ENCODE measurements at places on chromosomes 2 and 18.

DNA sequence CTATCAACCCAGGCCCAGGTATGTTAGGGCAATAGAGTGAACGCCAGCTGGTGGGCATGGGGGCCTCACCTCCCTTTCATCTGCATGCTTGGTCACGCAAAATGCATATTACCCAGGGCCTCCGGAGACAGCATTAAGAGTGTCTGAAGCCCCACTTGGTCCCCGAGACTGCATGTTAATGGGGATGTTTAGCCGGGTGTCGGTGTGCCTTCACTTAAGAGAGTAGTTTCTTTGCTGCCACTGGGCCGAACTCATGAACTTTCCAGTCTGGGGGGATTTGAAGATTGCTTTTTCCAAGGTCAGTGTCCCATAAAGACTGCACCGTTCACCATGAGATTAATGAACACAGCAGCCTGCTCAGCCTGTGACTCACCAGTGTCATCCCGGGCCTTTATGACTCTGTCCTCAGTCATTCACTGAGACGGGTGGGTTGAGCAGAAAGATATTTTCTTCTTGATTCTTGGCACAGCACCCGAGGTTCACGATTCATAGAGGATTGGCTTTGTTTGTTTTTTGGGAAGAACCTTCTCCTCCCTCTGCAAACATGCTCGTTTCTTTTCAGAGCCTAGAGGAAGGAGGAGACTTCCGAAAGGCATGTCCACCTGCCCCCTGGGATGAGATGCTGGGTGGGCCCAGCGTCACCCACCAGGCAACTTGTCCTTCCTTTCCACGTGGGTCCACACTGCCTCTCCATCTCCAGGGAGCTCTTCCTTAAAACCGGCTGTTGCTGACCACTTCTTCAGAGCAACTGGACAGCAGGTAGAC lies 199.1 kb downstream of the GLI2 start:
- DNase-seq, result no peak

- DNase-seq, result no peak
Measured at GRCh38 chr2:188388831-188389230, 97.2 kb downstream of the GULP1 start.

- no peak for DNase-seq
Measured at GRCh38 chr2:143121079-143121478, 8.1 kb upstream of the ARHGAP15 start.

GRCh38 chr18:61400716-61401115 lies 67.5 kb downstream of the CDH20 start:
- no peak for DNase-seq

DNA sequence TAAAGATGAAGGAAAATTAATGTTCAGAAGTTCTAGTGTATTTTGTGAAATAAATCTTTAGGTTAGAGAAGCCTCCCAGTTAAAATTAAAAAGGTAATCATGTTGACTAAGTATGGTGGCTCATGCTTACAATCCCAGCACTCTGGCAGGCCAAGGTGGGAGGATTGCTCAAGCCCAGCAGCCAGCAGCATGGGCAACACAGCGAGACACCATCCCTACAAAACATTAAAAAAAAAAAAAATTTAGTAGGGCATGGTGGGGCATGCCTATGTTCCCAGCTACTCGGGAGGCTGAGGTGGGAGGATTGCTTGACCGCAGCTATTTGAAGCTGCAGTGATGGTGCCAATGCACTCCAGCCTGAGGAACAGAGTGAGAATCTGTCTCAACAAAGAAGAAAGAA lies 17.9 kb downstream of the XPO1 start:
- no peak for DNase-seq

DNA sequence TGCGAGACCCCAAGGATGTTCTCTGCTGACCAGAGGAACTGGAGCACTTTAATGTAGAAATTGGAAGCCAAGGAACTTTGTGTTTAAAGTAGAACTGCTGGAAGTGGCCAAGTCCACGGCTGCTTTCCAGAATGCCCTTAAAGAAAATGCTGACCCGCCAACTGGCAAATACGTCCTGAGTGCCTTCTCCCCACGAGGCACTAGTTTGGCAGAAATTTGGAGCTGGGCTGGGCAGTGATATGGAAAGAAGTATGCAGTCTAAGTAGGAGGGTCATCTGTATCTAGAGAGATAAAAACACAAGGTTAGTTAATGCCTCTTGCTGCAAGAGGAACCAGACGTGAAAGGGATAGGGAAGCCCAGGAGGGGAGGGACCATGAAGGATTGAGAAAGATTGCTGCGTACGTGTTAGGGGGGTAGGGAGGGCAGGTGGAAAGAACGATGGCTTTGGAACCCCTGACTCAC lies 59.3 kb upstream of the RFX8 start:
- DNase-seq, result no peak

- no peak for DNase-seq
Measured at GRCh38 chr18:73942081-73942625, 205.5 kb downstream of the FBXO15 start.

DNA sequence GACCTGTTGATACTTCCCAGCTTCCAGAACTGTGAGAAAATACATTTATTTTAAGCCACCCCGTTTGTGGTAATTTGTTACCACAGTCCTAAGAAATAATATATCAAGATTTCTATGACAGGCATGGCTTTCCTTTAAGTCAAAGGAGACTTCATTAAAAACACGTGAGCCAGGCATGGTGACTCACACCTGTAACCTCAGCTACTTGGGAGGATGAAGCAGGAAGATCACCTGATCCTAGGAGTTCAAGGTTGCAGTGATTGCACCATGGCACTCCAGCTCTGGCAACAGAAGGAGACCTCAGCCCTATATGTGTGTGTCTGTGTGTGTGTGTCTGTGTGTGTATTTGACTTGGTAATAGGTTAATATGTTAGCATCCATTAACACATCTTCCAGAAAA lies 69.8 kb upstream of the SCN7A start:
- no peak for DNase-seq

GRCh38 chr18:77118256-77119090 lies 14.1 kb downstream of the MBP start:
- no peak for DNase-seq

GRCh38 chr18:46688853-46689525 lies 32.0 kb upstream of the LOXHD1 start:
- no peak for DNase-seq

DNA sequence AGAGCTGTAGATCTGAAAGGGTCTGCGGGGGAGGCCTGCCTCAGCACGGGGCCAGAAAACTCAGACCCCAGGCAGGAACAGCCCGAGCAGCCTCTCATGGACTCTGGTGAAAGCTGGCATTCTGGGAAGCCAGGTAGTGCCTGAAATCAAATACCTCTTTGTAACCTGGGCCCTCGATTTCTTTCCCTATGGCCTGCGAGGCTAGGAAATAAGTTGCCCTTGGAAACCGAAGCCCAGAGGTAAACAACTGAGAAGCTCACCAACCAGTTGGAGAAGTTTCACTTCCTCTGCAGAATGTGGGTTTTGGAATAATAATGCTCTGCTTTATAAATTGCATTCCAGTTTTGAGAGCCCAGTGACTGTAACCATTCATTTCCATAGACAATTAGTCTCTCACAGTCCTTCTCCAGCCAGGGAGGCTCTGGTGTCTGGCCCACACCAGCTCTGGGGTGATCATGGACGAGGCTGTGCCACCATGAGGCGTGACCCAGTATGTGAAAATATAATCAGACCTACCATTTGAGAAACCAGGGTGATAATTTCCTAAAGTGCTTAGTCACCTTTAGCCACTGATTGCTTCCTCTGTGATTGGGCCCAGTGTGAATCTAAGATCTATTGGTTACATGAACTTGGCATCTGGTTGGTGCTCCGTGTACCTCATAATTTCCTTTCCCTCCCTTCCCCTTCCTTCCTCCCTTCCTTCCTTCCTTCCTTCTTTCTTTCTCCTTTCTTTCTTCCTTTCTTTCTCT lies 133.1 kb upstream of the PELI1 start:
- no peak for DNase-seq

DNA sequence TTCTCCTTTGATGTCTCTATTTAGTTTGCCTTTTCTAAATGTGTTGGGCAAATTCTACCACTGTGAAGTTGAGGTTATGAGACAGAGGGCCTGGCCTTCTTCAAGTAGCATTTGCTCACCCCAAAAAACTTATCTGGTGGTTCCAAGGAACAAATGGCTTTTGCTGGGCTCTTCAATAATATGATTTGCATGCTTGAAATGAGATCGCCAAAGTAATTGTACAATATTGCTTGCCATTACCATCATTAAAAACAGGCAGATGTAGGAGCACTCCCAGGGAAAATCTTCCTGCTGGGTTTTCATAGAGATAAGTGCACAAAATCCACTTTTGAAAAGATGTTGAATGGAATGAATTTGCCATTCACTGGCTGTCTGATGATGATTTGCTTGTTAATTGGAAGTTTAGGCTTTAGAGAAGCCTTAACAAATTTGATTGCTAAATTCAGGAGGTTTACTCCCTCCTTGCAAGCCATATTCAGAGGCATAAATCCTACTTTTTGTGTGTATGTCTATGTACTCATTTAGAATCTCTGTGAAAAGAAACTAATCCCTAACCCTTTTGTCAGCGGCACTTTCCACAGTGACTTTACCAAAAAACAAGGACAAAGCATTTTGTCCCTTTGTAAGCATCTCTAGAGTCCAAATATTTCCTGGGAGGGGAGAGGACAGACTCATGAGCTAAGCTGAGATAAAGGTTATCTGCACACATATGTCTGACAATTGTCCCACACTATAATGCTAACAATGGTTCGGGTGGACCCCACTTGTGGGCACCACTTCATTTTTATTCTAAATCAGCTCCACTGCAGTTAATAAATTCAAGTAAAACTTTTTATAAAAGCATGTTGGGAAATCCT lies 240.8 kb upstream of the PIK3C3 start:
- DNase-seq, result no peak

DNA sequence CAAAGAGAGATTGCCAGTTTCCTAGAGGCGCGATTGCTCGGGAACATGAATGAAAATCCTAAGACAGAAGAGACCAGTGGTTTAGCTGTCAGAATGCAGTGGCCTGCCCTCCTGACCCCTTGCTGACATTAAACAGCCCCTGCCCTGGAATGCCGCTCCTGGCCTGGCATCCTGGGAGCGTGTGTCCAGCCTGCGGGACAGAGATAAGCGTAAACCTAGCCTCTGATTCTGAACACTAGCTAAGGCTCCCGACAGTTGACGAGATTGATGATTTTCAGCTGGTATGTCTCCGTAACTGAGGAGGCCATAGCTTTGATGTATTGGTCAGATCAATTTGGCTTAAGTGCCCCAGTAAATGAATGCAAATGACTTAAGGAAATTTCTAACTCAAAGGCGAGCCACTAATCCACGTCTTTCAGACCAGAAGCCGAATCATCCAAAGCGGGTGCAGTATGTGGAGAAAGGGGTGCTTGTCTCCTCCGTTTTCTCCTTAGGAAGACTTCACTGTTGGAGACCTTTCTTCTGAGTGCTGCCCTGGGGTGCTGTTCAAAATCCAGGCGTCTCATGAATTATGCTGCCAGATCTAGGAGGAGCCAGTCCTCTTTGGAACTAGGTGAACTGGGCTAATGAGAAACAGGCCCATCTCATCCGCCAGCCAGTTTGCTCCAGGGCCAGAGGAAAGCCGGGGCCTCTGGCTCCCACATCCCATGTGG lies 142.5 kb upstream of the L3MBTL4 start:
- peak; percentile 14 for DNase-seq

- peak; percentile 85 for DNase-seq
Measured at GRCh38 chr2:111659361-111660333, 224.3 kb downstream of the ANAPC1 start.

- DNase-seq, result no peak
Measured at GRCh38 chr2:168645696-168646338, 156.6 kb upstream of the NOSTRIN start.

DNA sequence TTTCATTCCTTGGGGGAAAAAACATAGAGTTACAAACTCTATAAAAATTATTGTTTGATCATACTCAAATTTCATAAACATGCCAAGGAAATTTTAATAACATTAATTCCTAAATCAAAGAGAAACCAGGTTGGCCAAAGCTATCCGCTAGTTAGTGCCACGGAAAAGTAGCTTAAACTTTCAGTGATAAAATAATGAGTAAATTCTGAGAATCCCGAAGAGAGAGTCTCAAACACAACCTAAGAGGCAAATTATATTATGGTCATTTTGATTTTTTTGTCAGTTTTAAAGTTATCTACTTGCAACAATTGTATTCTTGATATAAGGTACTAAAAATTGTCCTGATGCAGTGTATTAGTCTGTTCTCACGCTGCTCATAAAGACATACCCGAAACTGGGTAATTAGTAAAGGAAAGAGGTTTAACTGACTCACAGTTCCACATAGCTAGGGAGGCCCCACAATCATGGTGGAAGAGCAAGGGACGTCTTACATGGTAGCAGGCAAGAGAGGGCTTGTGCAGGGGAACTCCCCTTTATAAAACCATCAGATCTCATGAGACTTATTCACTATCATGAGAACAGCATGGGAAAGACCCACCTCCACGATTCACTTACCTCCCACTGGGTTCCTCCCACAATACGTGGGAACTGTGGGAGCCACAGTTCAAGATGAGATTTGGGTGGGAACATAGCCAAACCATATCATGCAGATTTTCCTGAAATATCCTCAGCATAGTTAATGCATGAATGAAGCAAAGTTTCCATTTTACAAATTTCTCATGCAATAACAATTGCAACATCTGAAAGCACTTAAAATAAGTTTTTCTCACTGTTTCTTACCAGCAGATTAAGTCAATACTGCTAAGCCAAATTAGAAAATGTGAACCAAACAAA lies 205.9 kb upstream of the STK17B start:
- no peak for DNase-seq

DNA sequence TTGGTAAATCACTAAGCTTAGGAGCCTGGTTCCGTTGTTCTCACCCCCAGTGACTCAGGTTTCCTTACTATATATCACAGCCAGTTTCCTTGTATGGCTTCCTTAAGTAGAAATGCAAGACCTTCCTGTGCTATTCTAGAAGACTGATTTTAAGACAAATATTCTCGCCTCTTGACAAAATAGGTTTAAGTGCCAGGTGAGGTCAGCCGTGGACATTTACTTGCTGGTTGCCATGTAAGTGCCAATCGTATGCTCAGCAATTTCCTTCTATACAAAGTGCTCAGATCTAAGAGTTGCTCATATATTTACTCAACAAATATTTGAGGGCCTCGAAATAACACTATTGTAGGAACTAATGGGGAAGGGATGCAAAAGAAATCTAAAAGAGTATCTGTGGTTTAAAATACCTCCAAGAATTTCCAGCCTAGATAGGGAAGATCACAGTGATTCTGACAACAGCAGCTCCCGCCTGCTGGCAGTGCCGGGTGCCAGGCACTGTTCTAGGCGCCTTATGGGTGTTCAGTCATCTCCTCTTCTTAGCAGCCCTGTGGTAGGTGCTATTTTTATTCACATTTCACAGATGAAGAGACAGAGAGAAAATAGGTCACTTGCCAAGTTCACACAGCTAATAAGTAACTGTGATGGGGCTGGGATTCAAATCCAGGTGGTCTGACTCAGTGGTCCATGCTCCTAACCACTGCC lies 95.3 kb upstream of the B3GNT7 start:
- DNase-seq, result no peak

GRCh38 chr2:27728081-27728858 lies 43.2 kb upstream of the MRPL33 start:
- no peak for DNase-seq

GRCh38 chr2:149331023-149331400 lies 625 bp downstream of the LYPD6 start:
- no peak for DNase-seq

Data from iPS-NIHi11 (cell line).